Kidney (tissue), 22 donors: ENCODE measurements at places on chromosomes 7 and 10. TPM values are rescaled to one million over a fixed set of nuclear protein-coding genes. Genes with fewer than 3 reads are reported as not detected.
A peak's percentile ranks its signal among the peaks of the same experiment; 100 is the strongest.

PILRA gene
- polyA plus RNA-seq = 15.4 TPM

ARHGEF35 gene
- 9.5 TPM for polyA plus RNA-seq

SRRM3 gene
- 0.99 TPM for polyA plus RNA-seq

HOXA9 gene
- 36.7 TPM for polyA plus RNA-seq

GPR37 gene
- polyA plus RNA-seq = 0.60 TPM

PROSER2 gene
- polyA plus RNA-seq = 8.1 TPM

DNA sequence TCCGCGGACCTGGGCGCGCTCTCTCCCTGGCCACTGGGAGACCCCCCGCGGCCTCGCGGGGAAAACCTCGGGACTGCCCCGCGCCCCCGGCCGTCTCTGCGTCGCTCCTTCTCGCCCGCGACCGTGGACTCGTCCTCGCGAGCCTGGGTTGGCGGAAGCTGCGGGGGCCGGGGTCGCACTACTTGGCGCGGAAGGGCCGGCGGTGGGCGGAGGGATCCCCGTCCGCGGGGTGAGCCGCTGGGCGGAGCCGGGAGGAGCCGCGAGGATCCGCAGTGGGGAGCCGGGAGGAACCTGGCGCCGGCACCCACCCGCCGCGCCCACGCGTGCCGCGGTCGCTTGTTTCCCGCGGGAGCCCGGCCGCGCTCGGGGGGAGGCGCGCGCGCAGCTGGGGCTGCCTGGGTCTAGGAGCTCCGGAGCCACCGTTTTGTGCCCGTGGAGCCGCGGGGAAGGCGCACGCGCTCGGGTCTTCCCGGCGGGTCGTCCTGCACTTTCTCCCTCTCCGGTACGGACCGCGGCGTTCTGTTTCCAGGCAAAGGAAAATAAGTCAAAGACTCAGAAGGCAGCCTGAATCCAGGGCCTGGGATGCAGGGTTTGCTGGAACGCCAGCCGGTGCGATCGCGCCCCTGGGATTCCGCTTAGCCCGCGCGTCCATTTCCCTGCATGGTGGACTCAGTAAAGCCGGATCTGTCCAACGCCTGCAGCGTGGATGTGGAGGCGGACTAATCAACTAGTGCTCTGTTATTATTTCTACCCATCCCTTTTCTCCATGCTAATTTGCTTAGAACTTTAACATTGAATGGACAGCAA lies 28.7 kb upstream of the KMT2C start:
- peak; percentile 89 for DNase-seq

GRCh38 chr10:133174689-133175263 lies 14.8 kb downstream of the KNDC1 start:
- no peak for DNase-seq

- no peak for DNase-seq
Observed at GRCh38 chr7:70857793-70858545, 274.0 kb upstream of the GALNT17 start.

DNA sequence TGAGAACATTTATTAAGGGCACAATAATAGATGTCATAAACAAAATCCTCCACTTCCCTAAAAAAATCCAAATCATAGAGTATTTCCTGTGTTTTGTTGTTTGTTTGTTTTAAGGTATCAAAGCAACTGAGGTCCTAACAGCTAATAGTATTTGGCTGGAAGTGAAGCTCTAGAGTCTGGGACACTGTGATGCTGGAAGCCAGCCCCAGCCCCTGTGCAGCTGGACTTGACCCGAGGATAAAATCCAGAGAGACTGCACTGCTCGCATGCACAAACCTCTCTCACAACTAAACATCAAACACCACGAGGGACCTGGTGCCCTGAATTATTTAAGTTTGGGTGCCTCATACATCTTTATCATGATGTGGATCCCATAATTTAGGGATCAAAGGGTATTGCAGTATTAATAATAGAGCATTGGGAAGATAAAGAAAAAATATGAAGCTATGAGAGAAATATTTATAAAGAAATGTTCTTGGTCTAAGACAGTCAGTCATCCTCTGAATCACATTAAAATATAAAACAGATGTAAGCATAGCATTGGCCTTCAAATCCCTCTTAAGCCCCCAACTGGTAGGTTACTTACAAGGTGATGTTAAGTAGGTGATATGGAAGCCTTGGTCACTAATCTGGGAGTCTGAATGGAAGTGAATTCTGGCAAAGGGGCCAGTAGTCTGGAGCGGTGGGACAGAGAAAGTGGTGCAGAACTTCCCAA lies 44.4 kb downstream of the CUBN start:
- DNase-seq = no peak

DNA sequence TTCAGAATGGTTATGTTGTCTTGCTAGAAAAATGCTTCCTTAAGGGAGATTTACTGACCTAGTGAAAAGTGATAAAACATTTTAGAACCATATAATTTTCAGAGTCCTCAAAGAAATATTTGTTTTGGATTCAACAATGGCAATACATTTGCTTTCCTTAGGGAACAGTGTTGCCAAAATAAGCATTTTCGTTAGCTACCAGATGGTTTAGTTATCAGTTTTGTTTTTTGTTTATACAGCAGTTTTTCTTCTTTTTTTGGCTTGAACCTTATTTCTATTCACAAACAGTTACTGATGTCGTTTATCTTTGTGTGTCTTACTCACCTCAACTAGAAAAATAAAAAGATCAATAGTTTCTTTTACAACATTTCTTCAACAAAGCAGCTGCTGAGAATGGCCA lies 48.6 kb downstream of the EXOC4 start:
- DNase-seq = no peak

- DNase-seq = no peak
Observed at GRCh38 chr7:55730197-55730596, 132.4 kb downstream of the SEPTIN14 start.

- DNase-seq = no peak
Observed at GRCh38 chr7:4727914-4728705, 46.0 kb downstream of the FOXK1 start.

DNA sequence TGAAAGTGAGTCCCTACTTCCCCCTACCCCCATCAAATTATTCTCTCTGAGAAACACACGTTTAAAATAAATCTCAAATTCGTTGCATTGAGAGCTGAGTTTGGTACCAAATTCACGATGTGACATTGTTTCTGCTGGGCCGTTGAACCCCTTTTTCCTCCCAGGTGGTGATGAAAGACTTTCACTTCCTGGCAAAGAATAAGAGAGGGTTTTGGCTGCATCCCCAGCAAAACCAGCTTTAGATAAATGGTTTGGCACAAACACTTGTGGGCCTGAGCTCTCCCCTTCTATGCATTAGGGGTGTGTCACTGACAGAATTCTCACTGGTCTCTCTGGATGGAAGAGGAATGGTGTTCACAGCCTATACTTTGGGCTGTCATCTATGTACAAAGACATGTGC lies 8.8 kb upstream of the DNTT start:
- no peak for DNase-seq

DNA sequence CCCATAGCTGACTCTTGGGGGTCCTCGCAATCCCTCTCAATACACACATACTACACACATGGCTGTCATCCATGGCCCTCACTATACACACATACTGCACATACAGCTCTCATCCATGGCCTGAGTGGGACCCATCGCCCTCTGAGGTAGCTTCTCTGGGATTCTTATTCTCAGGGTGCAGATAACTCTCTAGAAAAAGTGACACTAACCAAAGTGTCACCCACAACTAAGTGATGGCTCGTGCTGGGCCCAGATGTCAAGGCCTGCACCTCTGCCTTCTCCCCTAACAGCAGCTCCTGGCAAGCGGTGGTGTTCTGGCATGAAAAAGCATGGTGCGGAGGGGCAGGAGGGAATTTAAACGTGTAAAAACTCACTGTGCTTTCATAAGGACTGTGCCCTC lies 62.7 kb upstream of the ZPBP start:
- DNase-seq = no peak

DNA sequence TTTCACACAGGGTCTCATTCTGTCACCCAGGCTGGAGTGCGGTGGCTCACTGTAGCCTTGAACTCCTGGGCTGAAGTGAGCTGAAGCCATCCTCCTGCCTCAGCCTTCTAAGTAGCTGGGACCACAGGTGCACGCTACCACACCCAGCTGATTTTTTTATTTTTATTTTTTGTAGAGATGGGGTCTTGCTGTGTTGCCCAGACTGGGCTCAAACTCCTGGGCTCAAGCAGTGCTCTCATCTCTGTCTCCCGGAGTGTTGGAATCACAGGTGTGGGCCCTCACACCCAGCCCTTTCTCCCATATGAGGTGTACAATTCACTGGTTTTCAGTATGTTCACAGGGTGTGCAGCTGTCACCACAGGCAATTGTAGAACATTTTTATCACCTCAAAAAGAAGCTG lies 5.2 kb downstream of the INPP5A start:
- DNase-seq = no peak

- peak; percentile 58 for DNase-seq
Observed at GRCh38 chr7:157404845-157405481, 68.2 kb downstream of the DNAJB6 start.
